ENCODE measurements at places on chromosomes 7 and 10. TPM values are rescaled to one million over a fixed set of nuclear protein-coding genes. Genes with fewer than 3 reads are reported as not detected.

DNA sequence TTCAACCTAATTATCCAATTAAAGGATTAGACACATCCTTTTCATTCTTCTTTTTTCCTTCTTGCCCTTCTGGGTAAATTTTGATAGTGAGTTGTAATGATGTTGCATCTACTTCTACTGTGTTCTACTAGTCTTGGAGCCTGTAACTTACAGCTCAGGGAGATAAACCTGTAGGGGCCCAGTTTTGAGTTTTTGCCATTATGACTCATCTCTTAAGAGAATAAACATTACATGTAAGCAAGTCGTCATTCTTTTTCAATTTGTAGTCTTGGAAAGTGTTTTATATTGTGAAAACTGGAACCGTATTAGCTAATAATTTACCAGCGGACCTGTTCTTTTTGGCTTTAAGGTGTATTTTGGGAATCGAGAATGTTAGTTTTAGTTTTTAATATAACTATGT is 89.7 kb upstream of the RPA3 start:
- DNase-seq = no peak

- DNase-seq = no peak
Observed at GRCh38 chr7:115582956-115583355, 447.6 kb downstream of the TFEC start.

GRCh38 chr10:69439350-69439739 is 11.9 kb upstream of the TSPAN15 start:
- no peak for DNase-seq

The ZNF365 gene
- total RNA-seq = 5.2 TPM

The TRPV5 gene
- not detected for total RNA-seq

The ARHGEF35 gene
- 2.7 TPM for total RNA-seq

The FZD8 gene
- 86.9 TPM for total RNA-seq

- no peak for DNase-seq
Observed at GRCh38 chr10:77837248-77837924, 89.2 kb downstream of the DLG5 start.

- DNase-seq = no peak
Observed at GRCh38 chr7:131370523-131370968, 42.9 kb downstream of the MKLN1 start.

- DNase-seq = no peak
Observed at GRCh38 chr7:133491201-133491691, 238.4 kb downstream of the EXOC4 start.

GRCh38 chr10:31792745-31793144 is 135.9 kb downstream of the ARHGAP12 start:
- DNase-seq = no peak

The SPDYE11 gene
- not detected for total RNA-seq

The PYROXD2 gene
- total RNA-seq = 9.4 TPM

DNA sequence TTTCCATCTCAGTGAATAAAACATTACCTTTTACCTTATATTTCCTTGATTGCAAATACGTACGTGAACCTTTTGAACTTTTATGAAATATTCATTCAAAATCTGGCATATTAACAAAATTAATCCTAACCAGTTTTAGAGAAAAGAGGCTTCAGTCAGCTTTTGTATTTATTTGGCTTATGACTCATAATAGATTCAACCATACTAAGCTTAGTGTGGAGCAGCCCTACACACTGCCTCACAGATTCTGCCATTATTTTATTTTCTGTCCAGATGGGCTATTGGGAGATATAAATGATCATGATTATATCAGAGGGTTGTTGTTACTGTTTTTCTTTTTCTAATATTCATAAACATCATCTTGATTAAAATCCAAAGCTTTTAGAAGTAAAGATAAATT is 325.5 kb downstream of the GPR37 start:
- no peak for DNase-seq

GRCh38 chr10:130958981-130959751 is 352.4 kb downstream of the TCERG1L start:
- no peak for DNase-seq

DNA sequence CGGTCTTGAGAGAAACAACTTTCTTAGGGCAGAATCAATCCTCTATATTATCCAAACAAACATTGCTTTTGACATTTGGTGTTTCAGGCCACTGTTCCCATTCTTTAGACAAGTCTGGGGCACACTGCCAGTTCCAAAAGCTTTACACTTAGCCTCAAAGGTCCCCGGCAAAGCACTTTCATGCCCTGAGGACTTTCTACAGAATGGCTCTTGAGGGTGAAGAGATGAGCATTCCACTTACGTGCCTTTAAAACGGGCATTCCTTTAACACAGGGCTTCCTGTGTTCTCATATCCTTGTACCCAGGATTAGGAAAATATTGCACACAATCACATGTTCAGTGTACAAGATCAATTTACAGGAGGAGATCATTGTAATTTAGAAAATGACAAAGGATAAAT is 13.1 kb upstream of the TMEM213 start:
- no peak for DNase-seq

DNA sequence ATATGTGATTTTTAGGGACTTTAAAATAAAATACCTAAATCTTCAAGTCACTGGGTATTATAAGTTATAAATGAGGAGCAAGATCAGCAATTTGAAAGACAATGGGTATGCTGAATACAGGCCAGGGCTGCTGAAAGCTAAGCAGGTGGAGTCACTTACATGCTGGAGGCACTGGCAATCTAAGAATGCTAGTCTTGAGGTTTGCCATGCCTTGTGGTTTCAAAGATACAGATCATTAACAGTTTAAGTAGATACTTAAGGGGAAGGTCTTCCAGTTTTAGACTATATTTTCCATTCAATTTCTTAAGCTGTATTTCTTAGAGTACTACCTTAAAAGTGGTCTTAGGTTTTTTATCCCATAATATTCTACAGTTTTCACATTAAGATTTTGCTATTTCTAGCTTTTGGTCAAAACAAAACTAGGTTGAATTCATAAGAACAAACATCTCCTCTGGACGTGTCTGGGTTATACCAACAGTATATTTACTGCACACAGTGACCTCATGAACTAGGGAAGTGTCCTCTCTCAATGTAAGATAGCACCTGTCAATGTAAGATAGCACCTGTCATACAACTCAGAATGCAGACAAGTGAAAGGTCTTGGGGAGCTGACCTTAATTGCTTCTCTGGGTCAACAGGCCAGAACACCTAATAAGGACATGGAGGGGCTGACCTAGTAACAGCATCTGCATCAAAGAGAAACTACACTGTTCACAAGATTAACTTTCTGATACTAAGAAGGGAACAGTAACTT is 2.0 kb downstream of the SRI start:
- DNase-seq = no peak

The WNT8B gene
- total RNA-seq = not detected

- DNase-seq = no peak
Observed at GRCh38 chr7:43240565-43240964, 128.1 kb downstream of the HECW1 start.

The CYP3A7 gene
- total RNA-seq = not detected

DNA sequence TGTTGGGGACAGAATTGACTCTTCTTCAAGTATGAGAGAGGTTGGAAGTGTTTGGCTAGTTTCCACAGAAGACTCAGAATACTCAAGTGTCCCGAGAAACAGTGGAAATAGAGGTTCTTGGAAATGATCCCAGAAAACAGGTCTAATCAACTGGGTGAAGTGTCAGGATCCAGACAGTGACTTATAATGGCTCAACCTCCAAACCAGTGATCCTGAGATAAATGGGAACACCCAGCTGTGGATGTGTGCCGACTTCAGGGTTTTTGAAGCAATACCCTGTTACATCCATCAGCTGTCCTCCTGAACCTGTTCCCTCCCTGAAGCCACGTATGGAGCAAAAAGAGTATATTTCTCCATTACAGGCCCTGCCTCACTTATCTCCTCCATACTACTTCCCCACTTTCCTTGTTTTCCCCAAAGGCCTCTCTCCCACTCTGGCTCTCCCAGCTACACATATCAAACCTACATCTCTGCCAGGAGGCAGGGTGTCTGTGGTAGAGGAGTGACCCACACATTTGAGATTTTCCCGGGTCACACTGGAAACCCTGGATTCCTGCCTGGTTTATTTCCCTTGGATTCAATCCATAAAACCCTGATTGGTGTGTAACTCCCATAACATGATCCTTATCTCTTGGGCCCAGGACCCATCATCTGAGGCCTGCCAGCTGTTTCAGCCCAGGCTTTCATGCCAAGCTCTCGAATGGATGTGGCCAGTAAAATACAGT is 17.6 kb upstream of the ELOVL3 start:
- DNase-seq = no peak

GRCh38 chr10:1632596-1632995 is 104.7 kb downstream of the ADARB2 start:
- DNase-seq = no peak

- DNase-seq = no peak
Observed at GRCh38 chr7:139189357-139189756, 41.7 kb upstream of the UBN2 start.

- DNase-seq = no peak
Observed at GRCh38 chr10:48598243-48598935, 6.5 kb downstream of the ARHGAP22 start.

The RPP38 gene
- total RNA-seq = 13.5 TPM

- no peak for DNase-seq
Observed at GRCh38 chr7:148524479-148525224, 65.9 kb upstream of the C7orf33 start.

The CDH23 gene
- not detected for total RNA-seq

The POM121C gene
- 41.4 TPM for total RNA-seq

DNA sequence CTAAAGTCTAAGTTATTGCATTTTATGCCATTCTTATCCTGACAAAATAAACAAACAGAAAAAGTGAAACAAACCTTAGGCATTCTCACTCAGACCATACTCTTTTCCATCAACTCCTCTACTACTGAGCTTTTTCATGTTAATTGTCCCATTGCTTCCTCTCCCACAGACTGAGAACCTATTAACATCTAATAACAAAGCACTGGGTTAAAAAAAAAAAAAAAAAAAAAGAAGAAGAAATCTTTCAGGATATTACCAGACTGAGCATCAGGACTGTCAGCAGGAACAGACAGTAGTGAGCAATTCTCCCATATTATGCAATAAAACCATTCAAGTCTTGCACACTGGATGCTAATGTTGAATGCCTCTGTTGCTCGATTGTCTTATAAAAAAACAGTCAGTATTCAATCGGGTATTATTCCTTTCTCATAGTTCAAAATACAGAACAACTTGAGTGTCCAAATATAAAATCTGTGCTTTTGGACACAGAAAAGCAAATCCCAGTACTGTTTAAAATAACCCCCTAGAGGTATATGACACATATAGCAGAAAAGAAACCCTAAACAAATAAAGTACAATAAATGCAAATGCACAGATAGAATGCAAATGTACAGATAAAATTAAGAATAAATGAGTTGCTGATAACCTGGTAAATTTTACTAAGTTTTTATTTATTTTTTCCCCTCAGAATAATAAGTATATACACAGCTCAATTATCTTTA is 531.3 kb upstream of the LRRTM3 start:
- DNase-seq = no peak

DNA sequence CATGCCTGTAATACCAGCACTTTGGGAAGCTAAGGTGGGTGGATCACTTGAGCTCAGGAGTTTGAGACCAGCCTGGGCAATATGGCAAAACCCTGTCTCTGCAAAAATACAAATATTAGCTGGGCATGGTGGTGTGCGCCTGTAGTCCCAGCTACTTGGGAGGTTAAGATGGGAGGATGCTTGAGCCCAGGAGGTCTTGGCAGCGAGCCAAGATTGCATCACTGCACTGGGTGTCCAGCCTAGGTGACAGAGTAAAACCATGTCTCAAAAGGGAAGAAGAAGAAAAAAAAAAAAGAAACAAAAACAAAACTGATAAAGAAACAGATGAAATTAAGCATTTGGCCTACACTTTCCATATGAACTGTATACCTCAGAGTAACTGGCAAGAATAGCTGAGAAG is 319.2 kb downstream of the PARD3 start:
- DNase-seq = no peak

Measured in chondrocyte (in vitro differentiated cells).